ENCODE measurements at places on chromosomes 11 and 22.
A peak's percentile ranks its signal among the peaks of the same experiment; 100 is the strongest.

GRCh38 chr11:118151431-118151830 lies 1.2 kb downstream of the SCN4B start:
- DNase-seq = no peak

- no peak for DNase-seq
Observed at GRCh38 chr11:33375688-33376311, 118.6 kb downstream of the HIPK3 start.

DNA sequence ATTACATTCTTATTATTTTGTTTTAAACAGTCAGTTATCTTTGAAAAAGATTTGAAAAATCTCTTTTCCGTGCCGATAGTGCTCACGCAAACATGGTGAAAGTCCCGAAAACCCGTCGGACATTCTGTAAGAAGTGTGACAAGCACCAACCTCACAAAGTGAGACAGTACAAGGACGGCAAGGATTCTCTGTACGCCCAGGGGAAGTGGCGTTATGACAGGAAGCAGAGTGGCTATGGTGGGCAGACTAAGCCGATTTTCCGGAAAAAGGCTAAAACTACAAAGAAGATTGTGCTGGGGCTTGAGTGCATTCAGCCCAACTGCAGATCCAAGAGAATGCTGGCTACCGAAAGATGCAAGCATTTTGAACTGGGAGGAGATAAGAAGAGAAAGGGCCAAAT lies 28.7 kb upstream of the CTSD start:
- DNase-seq = no peak

DNA sequence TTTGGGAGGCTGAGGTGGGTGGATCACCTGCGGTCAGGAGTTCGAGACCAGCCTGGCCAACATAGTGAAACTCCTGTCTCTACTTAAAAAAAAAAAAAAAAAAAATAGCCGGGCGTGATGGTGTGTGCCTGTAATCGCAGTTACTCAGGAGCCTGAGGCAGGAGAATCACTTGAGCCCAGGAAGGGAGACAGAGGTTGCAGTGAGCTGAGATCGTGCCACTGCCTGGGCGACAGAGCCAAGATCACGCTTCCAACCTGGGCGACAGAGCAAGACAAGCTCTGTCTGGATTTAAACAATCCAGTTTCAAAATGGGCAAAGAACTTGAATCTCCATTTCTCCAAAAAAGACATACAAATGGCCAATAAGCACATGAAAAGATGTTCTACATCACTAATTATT lies 12.5 kb downstream of the LMO2 start:
- DNase-seq = no peak

DNA sequence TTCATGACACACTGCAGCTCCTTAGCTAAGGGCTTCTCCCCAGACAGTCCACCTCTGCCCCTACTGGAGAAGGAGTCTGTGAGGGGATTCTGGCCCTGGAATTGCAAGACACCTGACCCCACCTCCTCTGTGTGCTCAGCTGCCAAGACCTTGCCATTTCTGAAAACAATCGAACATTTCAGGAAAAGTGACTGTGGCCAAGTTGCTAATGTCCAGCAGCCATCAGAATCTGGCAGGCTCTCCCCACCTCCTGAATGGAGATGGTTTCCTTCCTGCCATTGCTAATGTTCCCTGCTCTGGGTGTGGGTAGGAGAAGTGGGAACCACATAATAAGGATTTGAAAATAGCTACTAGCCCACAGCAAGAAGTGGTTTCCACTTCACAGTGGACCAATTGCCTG lies 127.2 kb upstream of the ALX4 start:
- no peak for DNase-seq

DNA sequence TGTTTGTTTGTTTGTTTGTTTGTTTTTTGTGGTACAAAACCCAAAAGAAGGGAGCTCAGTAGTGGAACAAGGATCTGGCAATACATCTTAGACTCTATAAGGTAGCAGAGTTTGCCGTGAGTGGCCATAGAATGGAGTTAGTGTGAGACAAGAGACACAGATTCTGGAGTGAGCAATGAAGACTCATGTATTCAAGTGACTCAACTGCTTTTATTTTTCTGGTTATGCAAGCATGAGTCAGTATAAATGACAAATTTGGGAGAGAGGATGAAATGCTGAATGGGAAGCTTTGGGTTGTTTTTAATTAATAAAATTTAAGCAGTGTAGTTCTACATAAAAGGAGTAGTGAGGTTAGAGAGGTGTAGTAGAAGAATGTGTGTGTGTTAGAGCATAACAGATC lies 143.6 kb upstream of the ANO5 start:
- no peak for DNase-seq

DNA sequence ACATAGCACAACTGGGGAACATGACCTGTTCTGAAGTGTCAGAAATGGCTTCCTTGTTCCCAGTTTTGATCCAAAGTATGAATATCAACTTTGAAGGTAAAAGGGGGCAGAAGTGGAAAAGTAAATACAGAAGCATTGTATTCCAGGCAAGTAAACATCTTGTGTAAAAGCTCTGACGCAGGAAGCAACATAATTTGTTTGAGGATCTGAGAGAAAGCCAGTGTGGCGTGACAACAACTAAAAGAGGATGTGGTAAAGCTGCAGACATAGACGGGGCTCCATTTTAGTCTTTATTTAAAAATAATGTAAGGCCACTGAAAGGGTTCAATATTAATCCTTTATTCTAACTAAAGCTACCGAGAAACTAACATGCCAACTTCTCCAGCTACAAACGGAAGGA lies 310.2 kb downstream of the DLG2 start:
- no peak for DNase-seq

- no peak for DNase-seq
Observed at GRCh38 chr22:25069758-25070481, 117.4 kb downstream of the KIAA1671 start.

DNA sequence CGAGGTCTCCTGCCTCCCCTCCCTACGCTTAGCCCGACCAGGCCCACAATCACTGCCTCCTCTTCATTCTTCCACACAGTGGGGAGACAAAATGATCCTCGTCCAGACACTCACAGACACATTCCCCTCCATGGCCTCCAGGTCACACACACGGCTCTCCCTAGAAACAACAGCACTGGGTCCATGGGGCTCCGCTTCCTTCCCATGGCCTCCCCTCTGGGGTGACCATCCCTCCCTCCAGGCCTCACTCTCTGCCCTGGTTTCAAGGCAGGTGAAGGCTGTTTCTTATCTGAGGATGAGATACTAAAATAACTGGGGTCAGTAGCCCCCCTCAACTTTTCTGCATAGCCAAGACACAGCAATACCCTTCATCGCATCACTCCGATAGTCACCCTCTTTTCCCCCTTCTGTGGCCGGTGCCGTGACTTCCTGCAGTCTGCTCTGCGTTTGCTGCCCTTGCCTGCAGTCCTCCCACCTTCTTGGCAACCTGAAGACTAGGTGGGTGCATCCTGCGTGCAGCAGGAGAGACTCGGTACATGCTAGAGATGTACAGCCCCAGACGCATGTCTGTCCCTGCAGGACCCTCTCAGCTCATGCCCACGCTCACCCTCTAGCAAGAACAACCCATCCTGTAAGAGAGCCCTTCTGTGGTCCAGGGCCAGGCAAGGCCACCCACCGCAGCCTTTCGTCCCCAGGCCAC lies 55.8 kb downstream of the CD6 start:
- DNase-seq = no peak

DNA sequence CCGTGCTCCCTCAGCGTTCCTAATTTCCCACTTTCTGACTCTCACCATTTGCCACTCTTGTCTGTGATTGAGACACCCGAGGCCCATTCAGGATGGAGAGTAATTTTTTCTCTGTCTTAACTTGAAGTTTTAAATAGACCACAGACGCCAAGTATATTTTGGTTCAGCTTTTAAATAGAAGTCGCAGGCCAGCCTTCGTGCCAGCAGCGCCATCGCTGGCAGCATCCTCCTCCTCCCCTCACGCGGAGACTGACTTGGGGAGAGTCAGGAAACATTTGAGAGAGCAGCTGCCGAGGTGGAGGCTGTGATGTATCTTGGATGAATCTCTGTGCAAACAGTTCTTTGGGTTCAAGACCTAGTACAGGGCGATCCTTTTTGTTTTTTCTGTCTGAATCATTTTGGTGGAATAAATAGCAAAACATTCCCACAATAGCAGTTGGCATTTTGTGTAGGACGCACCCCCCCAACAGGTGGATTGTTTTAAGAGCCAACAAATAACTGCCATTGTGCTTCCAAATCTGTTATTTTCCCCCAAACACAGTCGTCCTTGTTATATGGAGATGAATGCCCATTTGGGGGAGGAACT lies 889 bp upstream of the DMC1 start:
- DNase-seq = no peak

DNA sequence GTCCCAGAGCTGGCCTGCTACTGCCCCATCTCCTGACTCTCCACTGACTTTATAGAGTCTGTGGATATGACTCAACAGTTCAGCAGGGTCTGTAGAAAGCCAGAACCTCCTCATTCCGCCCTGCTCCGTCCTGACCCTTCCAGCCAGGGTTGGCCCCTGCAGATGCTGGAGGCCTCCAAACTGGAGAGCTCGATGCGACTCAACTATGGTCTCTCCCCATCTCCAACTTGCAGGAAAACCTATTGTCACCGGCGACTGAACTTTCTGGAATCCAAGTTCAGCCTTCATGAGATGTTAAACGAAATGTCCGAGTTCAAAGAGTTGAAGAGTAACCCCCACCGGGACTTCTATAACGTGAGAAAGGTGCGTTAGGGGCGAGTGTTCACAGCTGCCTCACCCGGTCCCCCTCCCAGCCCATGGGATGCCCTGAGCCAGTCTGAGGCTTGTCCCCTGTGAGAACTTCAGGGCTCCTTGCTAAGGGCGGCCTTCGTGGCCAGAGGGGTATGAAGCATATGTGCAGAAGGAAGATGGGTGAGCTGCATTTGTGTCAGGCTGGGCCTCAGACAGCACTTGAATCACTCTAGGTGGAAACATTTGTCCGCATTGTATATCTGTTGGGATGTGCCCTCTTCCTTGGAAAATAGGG lies 32.1 kb downstream of the AMPD3 start:
- DNase-seq = no peak

DNA sequence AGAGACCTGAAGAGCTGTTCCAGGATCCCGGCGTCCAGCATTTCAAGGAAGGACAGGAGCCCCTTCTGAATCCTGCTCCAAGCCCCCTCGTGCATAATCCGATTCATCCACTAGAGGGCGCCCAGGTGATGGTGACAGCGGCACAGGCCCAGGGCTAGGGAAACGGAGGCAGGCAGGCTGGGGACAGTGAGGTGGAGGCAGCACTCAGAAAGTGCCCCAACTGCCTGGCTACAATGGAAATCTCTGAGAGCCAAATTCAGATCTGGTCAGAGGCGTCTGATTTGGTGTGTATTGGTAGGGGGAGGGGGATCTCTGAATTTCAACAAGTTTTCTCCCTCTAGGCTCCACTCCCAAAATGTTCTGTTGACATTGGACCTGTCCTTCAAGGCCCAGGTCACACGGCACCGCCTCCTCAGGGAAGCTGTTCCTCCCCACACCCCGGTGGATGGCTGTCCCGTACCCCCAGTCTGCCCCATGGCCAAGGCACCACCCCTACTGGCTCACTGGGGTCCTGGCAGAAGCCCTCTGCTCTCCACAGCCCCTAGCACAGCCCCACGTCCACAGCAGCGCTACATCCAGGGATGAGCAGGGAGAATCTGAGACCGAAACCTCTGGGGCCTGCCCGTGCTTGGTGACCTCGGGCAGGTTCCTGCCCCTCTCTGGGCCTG lies 142.9 kb downstream of the CRYBB2 start:
- DNase-seq = peak; percentile 49

Data from stimulated activated CD4-positive, alpha-beta T cell treated with anti-CD3 and anti-CD28 coated beads, TNF-alpha, amount 100 ng/mL, for 24 hours (primary cell).